ENCODE measurements at places on chromosomes 6 and 20.

DNA sequence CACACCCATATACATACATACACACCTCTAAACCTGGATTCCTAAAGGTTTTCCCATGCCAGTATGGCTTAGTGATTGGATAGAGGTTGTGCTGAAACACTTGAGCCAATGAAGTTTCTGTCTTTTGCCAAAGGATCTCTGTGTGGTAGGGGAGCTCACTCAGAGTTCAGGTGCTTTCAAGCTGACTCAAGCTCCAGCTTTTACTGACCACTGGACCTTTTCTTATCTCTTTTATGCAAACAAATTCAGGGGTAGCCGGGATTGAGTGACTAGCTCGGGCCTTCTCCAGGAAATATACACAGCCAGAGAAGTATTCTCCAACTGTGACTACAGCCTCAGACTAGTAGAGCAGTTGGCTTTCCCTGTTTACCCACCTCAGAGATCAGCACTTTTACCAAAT lies 21.5 kb upstream of the DSE start:
- no peak for DNase-seq

DNA sequence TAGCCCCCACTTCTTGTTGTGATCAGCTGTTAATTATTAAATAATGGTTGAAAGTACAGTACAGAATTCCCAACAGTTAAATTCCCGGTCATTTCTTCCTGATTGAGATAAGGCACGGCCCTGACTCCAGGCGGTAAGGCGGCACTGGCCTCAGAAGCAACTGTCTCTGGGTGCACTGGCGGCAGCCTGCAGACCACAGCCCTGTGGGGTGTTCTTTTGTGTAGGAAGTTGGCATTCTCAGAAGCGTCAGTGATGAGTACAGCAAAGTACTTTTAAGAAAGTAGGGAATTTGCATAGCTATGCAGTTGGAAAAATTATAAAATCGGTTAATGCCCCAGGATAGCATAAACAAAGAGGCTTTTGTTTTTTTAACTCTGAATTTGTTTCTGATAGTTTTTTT lies 50.5 kb downstream of the SAMD5 start:
- DNase-seq, result no peak

DNA sequence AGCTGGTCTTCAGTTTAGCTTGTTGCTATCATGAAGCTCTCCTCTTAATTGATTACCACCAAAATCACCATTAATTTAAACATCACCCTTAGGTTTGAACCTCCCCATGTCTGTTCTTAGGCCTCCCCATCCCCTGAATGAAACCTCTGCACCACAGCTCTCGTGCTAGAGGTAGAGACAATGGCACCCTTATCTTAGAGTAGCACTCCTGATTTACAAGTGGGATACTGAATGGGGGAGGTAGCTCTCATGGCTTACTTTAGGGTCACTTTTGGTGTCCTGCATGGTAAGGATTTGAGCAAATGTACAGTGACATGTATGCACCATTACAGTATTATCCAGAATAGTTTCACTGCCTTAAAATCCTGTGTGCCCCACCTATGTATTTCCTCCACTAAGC lies 115.6 kb upstream of the ADTRP start:
- no peak for DNase-seq

DNA sequence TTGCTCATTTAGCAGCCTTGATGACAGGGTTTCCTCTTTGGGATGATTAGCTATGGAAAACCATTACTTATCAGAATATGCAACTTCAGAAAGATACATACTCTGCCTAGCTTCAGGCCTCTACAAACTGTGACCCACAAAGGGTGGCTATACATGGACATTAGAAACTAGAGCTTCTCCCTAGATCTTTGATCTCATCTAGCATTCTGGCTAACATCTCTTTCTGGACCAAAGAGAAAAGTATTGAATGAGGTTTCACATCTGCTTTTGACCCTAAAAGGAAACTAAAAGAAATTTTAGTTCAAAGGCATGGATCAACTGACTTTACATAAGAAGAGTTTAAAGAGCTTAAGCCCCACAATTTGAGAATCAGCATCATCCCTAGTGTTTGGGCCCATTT lies 12.4 kb upstream of the HMGN3 start:
- no peak for DNase-seq

- DNase-seq, result no peak
Observed at GRCh38 chr6:31521835-31522234, 6.9 kb upstream of the MCCD1 start.

GRCh38 chr6:156828280-156828703 lies 51.1 kb downstream of the ARID1B start:
- DNase-seq, result no peak

- DNase-seq, result no peak
Observed at GRCh38 chr6:83008626-83009025, 57.0 kb downstream of the UBE3D start.

DNA sequence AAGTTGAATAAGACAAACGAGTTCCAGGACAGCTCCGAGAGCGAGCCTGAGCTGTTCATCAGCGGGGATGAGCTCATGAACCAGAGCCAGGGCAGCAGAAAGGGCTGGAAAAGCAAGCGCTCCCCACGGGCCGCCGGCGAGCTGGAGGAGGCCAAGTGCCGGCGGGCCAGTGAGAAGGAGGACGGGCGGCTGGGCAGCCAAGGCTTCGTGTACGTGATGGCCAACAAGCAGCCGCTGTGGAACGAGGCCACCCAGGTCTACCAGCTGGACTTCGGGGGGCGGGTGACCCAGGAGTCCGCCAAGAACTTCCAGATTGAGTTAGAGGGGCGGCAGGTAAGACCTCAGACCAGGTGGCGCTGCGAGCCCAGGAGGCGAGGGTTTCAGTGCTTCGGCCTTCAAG lies 56.0 kb upstream of the TMEM181 start:
- no peak for DNase-seq

DNA sequence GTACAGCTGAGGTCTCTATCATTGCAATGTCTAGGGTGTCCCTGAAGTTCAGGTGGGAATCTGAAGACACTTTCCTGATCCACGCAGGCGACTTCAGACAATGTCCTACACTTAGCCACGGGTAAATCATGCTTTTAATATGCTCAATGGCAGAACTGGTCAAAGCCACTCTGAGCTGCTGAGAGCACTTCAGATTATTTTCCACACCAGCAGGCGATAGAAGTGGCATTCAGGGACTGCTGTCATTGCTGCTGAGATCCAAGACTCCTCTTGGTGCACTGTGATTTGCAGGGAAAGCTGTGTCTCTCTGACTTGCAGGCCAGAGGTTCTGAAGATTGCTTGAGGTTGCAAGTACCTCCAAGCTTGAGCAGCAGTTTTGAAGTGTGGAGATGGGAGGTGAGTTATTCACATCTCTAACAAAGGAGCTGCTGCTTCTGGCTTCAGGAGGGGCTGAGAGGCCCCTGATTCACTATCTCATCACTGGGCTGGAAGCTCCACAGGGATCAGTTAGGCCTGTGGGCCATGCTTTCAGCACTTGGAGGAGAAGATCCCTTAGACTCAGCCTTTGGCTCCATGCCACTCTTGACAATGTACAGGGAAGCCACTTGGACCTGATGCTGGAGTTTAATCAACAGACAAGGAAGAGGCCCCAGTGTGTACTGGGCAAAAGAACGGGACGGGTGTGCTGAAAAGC lies 2.9 kb upstream of the SSTR4 start:
- no peak for DNase-seq

GRCh38 chr6:7914991-7915789 lies 4.6 kb upstream of the TXNDC5 start:
- no peak for DNase-seq

DNA sequence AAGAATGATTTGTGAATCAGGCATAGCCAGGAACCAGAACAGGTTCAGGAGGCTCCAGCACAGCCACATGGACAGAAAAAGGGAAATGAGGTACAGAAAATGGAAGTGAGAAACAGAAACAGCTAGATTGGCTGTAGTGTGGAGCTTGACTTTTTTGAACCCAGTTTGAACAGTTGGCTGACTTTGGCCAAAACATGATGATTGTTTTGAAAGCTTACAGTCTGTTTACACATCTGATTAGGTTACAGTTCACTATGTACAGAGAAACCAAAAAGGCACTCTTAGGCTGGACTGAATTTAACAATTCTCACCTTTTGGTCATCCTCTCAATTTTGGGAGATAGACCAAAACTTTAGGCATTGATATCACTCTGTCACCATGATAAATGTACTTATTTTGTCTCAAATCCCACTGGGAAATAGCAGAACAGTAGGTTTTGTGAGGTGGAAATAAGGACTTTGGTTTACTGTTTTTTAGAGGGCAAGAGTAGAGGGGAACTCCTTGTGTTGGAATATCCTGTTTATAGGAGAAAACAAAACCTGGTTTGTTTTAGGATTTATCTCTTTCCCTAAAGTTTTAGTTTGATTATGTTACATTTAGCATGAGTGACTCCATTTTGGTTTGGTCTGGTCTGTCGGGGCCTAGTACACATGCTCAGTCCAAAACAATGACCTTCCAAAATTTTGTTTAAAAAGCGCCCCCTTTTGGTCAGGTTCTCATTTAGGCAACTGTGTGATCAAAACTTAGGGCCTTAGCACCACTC lies 123.1 kb downstream of the OLIG3 start:
- DNase-seq, result no peak

DNA sequence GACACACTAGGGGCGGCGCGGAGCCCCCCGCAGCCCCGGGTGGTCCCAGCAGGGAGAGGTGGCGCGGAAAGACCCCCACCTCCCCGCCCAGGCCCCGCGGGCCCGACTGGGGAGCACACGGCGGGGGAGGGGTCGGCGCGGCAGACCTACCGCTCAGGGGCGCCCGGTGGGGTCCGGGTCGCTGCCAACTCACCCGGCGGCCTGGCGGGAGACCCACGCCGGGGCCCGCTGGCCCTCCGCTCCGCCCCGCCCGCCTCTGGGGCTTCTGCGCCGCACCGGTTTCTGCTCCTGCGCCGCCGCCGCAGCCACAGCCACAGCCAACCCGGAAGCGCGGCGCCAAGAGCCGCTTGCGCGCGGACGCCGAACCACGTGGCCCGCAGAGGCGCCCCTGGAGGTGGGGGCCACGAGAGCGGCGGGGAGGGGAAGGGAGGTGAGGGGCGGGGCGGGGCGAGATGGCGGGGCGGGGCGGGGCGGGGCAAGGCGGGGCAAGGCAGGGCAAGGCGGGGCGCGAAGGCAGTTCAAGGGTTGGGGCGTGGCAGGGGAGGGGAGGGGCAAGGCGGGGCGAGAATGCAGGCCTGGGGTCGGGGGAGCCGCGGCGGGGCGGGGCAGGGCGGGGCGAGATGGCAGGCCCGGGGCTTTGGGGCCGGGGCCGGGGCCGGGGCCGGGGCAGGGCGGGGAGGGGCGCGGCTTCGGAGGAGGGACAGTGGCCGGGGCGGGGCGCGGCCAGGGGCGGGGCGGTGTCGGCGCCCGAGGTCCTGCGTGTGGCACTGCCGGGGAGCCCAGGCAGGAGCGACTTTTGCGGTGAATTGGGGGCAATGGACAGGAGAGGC lies at the start of gene ZBTB24:
ZBTB24 (minus strand) TSS at position 315 of the 830 bp plus-strand sequence. CDS start 1,193 bp downstream, outside the sequence.
- peak; percentile 97 for DNase-seq

GRCh38 chr6:3265671-3266070 lies 6.9 kb downstream of the PSMG4 start:
- DNase-seq, result no peak

GRCh38 chr6:14002176-14002947 lies 77.6 kb downstream of the RNF182 start:
- DNase-seq, result no peak

DNA sequence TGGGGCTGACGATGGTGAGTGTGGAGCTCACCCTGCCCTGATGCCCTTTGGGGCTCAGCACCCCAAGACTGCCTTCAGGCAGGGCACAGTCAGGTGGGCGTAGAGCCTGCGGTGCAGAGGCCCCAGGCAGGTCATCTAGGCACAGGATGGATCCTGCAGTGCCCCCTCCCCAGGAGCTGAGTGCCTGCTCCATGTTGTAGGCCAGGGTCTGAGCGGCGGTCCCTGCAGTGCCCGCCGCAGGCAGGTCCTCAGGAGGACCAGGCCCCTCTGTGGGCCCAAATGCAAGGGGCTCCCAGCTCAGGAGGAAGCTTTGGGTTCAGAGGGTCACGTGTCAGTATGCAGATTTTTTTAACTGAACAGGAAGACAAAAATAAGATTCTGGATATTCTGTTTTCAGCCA lies 2.8 kb downstream of the MRGBP start:
- no peak for DNase-seq

DNA sequence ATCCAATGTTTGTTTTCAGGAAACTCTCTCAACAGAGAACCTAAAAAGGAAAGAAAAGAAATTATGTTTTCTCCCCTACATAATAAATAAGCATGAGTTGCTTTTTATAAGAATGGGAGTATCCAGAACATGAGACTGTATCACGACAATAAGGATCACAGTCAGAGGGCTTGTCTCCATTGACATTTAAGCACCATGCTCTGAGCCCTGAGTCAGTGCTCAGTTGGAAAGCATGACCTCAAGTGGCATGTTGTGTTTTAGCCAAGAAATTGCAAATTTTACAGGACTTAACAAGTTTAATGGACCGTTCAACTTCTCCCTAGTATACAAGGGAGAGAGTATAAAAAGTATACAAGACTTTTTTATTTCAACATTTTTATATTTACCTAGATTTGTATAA lies 431.6 kb downstream of the GJA1 start:
- DNase-seq, result no peak

GRCh38 chr6:27761391-27761790 lies 150.8 kb downstream of the OR2B2 start:
- peak; percentile 49 for DNase-seq

DNA sequence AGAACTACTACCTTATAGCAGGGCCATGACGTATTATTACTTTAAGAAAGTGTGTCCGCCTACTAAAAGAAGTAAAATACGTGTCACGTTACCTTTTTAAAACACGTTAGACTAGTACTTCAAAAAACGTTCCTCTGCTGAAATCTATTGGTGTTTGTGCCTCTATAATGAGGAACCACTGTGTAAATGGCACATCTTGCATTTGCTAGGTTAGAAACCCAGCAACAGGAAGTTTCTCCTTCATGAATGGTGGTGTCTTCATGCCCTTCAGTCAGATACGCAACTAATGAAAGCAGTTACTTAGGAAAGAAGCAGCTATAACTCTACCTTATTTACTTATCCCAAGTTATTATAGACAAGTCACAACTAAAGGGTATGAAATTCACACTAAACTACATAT lies 343.5 kb downstream of the RNGTT start:
- no peak for DNase-seq

DNA sequence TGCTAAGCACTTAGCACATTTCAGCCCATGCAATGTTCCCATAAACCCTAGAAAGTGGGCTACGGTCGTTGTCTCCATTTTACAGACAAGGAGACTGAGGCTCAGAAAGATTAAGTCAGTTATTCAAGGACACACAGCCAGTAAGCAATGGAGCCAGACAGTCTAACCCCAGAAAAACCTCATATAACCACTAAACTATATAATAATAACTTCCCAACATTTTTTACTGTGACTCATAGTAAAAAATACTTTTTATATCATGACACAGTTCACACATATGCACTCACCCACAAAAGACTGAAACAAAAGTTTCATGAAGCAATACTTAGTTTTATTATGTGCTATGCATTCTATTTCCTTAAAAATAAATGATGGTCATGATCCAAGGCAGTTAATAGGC lies 66.2 kb upstream of the EYA2 start:
- DNase-seq, result no peak

Data from hematopoietic multipotent progenitor cell treated with erythropoietin and hydrocortisone succinate and interleukin-3 and kit ligand, for 4 days (in vitro differentiated cells).